ENCODE measurements at places on chromosomes 2 and 18.

- no peak for DNase-seq
Measured at GRCh38 chr2:203225423-203226039, 13.3 kb upstream of the CYP20A1 start.

DNA sequence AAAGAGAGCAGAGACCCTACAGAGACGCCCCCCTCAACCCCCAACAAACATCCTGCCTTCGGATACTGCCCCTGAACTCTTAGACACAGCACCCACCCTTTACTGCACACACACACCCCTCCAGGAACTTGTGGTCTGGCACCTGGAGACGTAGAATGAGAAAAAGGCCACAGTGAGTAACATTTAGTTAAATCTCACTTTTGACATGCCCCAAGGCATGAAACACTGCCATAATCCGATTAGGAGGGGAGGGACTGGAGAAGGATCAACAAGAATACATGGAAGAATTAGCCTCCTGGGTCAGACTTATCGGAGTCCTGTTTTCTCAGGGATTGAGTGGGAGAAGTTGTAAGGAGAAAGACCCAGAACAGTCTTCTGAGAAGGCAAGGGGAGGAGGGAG is 4.1 kb downstream of the CDK5R2 start:
- no peak for DNase-seq

- peak; percentile 49 for DNase-seq
Measured at GRCh38 chr2:18378020-18378653, 182.3 kb downstream of the RDH14 start.

- DNase-seq = no peak
Measured at GRCh38 chr2:233289648-233290047, 18.0 kb upstream of the SAG start.

GRCh38 chr18:48902023-48902855 is 48.5 kb downstream of the SMAD7 start:
- DNase-seq = no peak

DNA sequence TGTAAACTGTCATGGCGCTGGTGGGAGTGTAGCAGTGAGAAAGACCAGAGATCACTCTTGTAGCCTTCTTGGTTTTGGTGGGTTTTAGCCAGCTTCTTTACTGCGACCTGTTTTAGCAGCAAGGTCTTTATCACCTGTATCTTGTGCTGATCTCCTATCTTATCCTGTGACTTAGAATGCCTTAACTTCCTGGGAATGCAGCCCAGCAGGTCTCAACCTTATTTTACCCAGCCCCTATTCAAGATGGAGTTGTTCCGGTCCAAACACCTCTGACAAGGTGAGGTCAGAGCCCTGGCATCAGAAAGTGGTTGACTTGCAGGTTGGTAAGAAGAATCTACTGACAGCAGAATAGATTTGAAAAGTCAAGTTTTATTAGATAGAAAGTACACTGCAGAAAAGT is 55.0 kb upstream of the MSH6 start:
- DNase-seq = no peak

GRCh38 chr2:132387126-132387525 is 29.5 kb upstream of the GPR39 start:
- DNase-seq = no peak

DNA sequence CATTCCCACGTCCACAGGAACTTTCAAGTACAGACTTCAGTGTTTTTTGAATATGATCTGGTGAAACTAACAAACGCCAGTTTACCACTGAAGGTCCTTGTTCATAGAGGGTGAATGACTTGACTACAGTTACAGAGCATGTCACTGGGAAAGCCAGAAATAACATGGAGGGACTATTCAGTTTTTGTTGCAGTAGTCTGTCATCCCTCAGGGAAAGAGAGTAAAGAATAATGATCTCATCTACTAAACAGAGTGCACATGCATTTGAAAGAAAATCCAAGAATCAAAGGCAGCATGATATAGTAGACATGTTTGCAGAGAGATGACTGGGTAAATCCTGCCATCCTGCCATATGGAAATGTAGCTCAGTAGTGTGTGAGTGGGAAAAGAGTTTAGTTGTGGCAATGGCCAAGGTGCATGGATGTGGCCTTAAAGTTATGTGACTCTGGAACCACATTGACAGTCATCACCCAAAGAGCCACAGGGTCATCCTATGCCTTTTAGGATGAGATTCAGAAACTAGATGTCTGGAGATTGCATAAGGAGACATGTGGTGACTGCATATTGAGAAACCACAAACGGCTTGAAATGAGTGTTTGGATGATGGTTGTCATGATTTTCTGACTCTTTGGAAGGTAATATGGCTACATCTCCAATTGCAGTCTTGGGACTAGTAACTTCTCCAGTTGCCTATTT is 125.3 kb upstream of the ZEB2 start:
- DNase-seq = no peak

- DNase-seq = no peak
Measured at GRCh38 chr18:52937840-52938239, 597.8 kb downstream of the DCC start.

GRCh38 chr18:61076986-61077385 is 256.2 kb upstream of the CDH20 start:
- no peak for DNase-seq

DNA sequence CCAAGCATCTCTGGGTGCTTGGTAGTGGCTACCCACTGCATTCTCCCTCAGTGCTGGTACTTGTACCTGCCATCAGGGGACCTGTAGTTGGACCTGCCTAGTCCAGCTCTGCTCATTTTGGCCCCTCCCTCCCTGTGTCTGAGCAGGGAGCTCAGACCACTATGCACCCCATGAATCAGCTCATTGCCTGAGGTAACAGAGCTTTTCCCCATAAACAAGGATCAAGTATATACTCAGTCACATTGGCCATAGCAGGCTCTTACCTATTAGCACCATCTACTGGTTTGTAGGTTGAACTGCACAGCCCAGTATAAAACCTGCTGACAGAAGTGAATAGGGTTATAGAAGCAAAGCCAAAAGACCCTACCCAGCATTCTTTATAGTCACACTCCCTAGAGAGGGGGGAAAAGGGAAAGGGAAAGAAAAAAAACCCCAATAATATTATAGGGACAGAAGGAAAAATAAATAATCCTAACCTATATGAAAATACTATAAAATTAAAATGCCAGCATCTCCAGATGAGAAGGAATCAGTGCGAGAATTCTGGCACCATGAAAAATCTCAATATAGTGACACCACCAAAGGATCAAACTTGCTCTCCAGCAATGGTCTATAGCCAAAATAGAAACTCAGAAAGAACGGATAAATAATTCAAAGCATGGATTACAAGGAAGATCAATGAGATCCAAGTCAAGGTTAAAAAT is 6.9 kb upstream of the FLACC1 start:
- DNase-seq = no peak

- no peak for DNase-seq
Measured at GRCh38 chr2:219707496-219708285, 80.3 kb downstream of the SLC4A3 start.

DNA sequence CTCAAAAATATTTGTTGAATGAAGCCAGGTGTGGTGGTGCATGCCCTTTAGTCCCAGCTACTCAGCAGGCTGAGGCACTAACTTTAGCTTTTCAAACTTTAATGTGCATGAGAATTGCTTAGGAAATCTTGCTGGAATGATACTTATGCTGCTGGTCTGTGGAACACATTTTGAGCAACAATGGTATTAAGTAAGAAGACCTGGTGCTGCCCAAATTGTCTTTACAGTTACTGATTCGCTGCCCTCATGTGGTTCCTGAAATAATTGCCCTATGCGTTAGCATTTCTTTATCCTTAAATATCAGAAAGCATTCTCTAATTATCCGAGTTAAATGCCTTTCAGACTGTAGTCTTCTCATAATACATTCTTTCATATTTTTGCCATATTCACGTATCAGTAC is 76.0 kb upstream of the SESTD1 start:
- DNase-seq = no peak

GRCh38 chr18:36527051-36527450 is 229.5 kb downstream of the FHOD3 start:
- no peak for DNase-seq
